A549 treated with GW870086 at 1 μM for 4 hours (cell line): ENCODE measurements at places on chromosomes 16 and 17. TPM values are rescaled to one million over a fixed set of nuclear protein-coding genes. Genes with fewer than 3 reads are reported as not detected.

Gene TMEM238L
- total RNA-seq, result not detected in 5 replicates

Gene TOX3
- total RNA-seq, result 0.13 to 0.64 TPM (median 0.25 TPM) in 5 replicates

Gene C16orf87
- 5.7 to 7.9 TPM (median 6.6 TPM) in 5 replicates for total RNA-seq

Gene ZNF778
- 9.2 to 13.2 TPM (median 11.1 TPM) in 5 replicates for total RNA-seq

Gene MT3
- total RNA-seq, result 0.31 TPM in 1 of 5 replicates, not detected in the others

Gene PLLP
- total RNA-seq, result 1.4 to 3.0 TPM (median 1.5 TPM) in 5 replicates

Gene KRTAP9-2
- total RNA-seq, result not detected in 5 replicates

Gene MMP15
- 28.0 to 37.2 TPM (median 34.7 TPM) in 5 replicates for total RNA-seq

Gene QRICH2
- total RNA-seq, result 0.58 to 1.2 TPM (median 0.87 TPM) in 5 replicates

Gene GLOD4
- total RNA-seq, result 97.0 to 120 TPM (median 99.0 TPM) in 5 replicates

Gene KRTAP4-3
- not detected in 5 replicates for total RNA-seq

Gene OTOA
- 0.08 to 0.14 TPM (median 0.13 TPM) in 3 of 5 replicates, not detected in the others for total RNA-seq

Gene HEATR9
- not detected in 5 replicates for total RNA-seq

Gene SLFN11
- total RNA-seq, result 4.0 to 6.7 TPM (median 6.1 TPM) in 5 replicates

Gene PRAC1
- total RNA-seq, result not detected in 5 replicates

Gene NDRG4
- 26.7 to 33.0 TPM (median 31.0 TPM) in 5 replicates for total RNA-seq

Gene MYH2
- not detected in 5 replicates for total RNA-seq

Gene CYB5D1
- 19.1 to 21.6 TPM (median 19.8 TPM) in 5 replicates for total RNA-seq

Gene RASD1
- total RNA-seq, result 1.2 to 1.9 TPM (median 1.7 TPM) in 5 replicates

Gene CCL8
- total RNA-seq, result 0.12 TPM in 1 of 5 replicates, not detected in the others

Gene GPRC5B
- total RNA-seq, result 26.7 to 32.0 TPM (median 31.1 TPM) in 5 replicates

Gene PRAC2
- total RNA-seq, result not detected in 5 replicates

Gene KRT36
- total RNA-seq, result 0.07 TPM in 1 of 5 replicates, not detected in the others

Gene BPTF
- 32.7 to 39.9 TPM (median 37.0 TPM) in 5 replicates for total RNA-seq

Gene ABCC11
- 0.13 to 0.20 TPM (median 0.16 TPM) in 4 of 5 replicates, not detected in the other for total RNA-seq

Gene ZACN
- total RNA-seq, result 0.18 to 0.50 TPM (median 0.40 TPM) in 5 replicates

Gene ABCA9
- not detected in 5 replicates for total RNA-seq

Gene TSPAN10
- 4.2 to 5.9 TPM (median 4.7 TPM) in 5 replicates for total RNA-seq

Gene PITPNM3
- 1.8 to 2.5 TPM (median 2.1 TPM) in 5 replicates for total RNA-seq

Gene FBF1
- total RNA-seq, result 5.6 to 8.5 TPM (median 7.9 TPM) in 5 replicates

Gene CHST5
- 0.05 to 0.10 TPM in 2 of 5 replicates, not detected in the others for total RNA-seq

Gene OTOP2
- 0.13 TPM in 1 of 5 replicates, not detected in the others for total RNA-seq
